ENCODE measurements at places on chromosomes 4 and X.

- no peak for DNase-seq
Observed at GRCh38 chr4:186687265-186687664, 36.4 kb downstream of the FAT1 start.

DNA sequence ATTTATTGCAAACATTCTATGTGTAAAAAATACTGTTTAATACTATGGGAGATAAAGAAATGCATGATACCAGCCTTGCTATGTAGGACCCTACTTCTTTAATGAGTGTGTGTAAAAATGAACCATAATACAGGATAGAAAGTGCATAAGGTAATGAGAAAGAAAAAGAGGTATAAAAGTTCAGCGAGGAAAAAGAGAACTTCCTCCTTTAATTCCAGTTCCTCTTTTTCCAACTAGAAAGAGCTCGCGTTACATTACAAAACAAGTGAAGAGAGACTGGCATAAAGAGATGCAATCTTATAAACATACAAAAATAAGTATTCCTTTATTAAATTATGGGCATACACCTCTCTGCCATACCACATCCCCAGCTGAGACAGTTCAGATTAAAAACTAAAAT lies 77.4 kb downstream of the ANKRD17 start:
- DNase-seq: no peak

DNA sequence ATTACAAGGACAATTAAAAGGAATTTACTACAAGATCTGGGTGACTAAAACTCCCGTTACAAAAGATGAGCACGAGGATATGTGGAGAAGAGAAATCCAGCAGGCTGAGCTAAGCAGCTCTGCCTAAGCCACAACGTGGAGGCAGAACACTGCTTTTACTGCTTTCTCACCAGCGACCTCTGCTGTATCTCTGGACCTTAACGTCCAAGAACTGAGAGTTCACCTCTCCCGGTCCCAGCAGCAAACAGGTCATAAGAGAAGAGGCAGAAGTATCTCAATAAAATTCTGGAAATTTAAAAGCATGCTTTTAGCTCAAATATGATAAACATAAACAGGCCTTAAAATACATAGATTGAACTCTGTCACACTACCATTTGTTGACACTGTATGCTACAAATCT lies 81.0 kb downstream of the ADGRA3 start:
- DNase-seq: no peak

DNA sequence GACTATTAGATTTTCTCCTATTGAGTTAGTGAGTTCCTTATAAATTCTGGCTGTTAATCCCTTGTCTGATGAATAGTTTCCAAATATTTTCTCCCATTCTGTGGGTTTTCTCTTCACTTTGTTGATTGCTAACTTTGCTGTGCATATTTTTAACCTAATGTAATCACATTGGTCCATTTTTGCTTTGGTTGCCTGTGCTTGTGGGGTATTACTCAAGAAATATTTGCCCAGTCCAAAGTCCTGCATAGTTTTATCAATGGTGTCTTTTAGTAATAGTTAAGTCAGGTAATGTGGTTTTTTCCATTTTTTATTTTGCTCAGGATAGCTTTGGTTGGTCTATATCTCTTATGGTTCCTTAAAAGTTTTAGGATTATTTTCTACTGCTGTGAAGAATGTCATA lies 490.3 kb downstream of the ARAP2 start:
- DNase-seq: no peak

- DNase-seq: no peak
Observed at GRCh38 chr4:33996075-33996718, 2248.1 kb downstream of the ARAP2 start.

DNA sequence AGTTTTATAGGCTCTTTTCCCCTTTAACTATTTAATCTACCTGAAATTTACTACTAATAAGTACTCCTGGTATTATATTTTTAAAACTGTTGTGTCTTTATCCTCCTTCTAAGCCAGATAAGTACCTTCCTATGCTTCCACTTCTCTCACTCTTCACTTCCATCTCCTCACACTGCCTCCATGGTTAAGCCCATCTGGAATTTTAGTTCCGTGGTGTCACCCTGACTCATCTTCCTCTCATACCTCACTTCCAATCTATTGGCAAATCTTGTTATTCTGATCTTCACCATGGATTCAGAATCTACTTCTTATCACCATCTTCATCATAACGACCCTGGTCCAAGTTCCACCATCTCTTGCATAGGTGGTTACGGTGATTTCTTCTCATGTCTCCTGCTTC lies 32.7 kb upstream of the DAPP1 start:
- DNase-seq: no peak

GRCh38 chr4:40628888-40629287 lies 776 bp downstream of the RBM47 start:
- DNase-seq: no peak

Measured in T-cell (primary cell).